T47D (cell line): ENCODE measurements at places on chromosomes 1 and 21.

DNA sequence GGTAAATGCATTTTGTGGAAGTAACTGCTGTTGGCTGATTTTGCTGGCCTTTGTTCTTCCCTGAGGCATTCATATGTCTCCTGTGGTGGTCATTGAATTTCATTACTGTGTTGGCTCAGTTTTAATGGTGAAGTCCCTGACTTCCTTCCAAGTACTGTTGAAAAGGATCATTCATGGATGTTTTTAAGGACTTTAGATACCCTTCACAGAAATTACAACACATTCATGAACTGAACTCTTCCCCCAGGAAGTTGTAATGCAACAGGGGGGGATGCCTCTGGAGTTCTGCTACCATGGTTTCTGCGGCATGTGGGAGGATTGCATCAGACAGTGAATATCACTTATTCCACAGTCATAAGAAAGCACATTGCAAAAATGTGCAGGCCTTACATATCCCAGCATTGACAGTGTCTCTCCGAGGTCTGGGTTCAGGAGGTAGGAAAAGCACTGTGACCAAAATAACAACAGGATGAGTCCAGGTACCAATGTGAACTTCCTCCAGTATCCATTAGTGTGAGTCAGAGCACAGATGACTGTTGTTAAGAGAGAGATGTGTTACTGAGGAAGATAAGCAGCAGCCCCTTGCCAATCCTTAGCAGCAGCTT lies 2.1 kb upstream of the RAB3GAP2 start:
- no peak for DNase-seq

GRCh38 chr1:65958561-65959350 lies 166.1 kb downstream of the PDE4B start:
- DNase-seq: peak; percentile 2

- DNase-seq: no peak
Measured at GRCh38 chr1:20883766-20884165, 96.7 kb upstream of the HP1BP3 start.

DNA sequence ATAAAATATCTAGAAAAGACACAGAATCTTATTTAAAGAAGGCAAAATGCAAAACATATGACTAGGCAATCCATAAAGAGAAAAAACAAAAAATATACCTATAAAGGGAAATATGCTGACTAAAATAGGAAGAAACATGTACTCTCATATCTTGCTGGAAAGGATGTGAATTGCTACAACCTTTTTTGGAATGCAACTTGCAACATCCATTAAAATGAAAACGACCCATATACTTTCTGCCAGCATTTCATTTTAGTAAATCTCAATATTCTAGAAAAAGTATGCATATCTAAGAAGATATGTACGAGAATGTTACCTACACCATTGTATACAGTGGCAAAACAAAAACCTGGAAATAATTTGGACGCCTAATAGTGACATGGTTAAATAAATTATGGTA lies 56.6 kb downstream of the EDEM3 start:
- DNase-seq: no peak
